ENCODE measurements at places on chromosomes 6 and 20.

- no peak for DNase-seq
These were observed 27.7 kb downstream of the BFSP1 start for GRCh38 chr20:17503301-17504065.

GRCh38 chr20:6074145-6074561 lies 20.3 kb upstream of the LRRN4 start:
- no peak for DNase-seq

DNA sequence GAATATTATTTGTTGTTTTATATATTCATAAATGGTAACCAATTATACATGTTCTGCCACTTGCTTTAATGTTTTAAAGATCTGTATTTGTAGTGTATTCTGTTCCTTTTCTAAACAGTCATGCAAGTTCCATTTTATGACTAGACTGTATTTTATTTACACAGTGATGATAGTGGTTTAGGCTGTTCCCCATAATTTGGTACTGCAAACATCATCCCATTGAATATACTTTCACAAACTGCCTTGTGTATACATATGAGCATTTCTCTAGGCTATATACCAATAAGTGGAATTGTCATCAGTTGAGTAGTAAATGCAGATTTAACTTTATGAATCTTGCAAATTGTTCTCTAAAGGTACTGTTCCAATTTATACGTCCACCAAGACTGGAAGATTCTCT lies 738.0 kb downstream of the EPHA7 start:
- no peak for DNase-seq

- DNase-seq = no peak
These were observed 32.3 kb upstream of the CNKSR3 start for GRCh38 chr6:154542747-154543146.

DNA sequence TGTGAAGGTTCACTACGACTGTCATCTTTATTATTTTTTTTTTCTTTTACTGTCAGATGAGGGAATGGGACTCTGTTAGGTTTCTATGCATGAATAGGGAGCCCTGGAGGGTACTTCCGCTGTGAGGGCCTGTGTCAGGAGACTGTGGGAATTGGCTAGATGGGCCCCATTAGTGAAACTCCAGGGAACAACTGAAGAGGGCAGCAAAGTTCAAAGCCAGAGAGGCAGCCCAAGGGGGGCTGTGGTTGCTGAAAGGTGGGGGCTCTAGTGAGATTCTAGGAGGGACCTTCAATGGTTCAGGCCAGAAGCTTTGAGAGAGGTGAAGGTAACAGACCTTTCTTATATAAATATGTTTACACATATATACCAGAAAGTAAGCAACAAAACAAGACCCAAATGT lies 13.2 kb upstream of the EPB41L1 start:
- DNase-seq = no peak
